Stomach (tissue), 19 donors: ENCODE measurements at places on chromosomes 16 and 17. TPM values are rescaled to one million over a fixed set of nuclear protein-coding genes. Genes with fewer than 3 reads are reported as not detected.

DNA sequence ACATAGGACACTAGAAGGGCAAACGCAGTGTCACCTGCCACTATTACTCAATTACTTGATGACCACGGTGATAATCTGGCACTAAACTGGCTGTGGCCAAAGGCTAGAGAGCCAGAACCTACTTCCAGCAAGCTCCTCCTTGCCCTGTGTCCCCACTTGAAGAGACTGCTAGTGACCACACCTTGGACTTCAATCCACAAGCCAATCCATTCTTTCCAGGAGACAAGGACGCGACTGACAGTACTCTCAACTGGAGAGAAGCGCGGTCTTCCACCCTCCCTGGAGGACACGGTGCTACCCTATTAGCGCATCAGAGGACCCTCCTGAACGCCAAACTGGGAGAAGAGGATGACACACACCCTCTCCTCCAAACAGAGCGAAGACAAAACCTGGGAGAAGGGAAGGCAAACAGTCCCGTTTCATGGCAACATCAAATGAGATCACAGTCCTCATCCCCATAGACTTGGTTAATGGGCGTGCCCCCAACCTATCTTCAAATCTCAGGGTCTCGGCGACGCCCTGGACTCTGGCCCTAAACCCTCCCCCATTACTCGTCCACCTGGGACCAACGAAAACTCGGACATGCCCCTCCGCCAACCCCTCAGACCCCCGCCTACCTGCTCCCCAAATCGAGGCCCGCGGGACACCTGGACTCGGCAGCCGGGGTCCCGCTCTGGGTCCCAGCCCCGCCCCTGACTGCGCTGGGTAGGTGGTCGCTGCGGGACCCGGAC lies 508 bp downstream of the FLCN start:
- no peak for DNase-seq

DNA sequence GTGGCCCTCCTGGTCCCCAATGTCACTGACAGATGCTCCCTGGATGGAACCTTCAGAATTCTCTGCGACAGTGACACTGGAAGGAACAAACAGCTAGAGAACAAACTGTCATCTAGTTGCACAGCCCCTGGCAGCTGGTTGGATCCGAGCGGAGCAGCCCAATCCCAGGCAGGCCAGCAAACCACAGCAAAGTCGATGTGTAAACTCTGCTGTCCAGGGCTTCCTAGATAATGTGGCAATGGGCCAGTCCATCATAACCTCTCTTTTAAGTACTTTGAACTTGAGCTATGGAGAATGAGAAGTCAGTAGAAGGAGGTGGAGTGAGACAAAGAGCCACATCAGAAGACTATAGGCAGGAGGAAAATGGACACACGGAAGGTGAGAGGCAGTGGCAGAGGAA lies 323.0 kb downstream of the CBLN1 start:
- no peak for DNase-seq

DNA sequence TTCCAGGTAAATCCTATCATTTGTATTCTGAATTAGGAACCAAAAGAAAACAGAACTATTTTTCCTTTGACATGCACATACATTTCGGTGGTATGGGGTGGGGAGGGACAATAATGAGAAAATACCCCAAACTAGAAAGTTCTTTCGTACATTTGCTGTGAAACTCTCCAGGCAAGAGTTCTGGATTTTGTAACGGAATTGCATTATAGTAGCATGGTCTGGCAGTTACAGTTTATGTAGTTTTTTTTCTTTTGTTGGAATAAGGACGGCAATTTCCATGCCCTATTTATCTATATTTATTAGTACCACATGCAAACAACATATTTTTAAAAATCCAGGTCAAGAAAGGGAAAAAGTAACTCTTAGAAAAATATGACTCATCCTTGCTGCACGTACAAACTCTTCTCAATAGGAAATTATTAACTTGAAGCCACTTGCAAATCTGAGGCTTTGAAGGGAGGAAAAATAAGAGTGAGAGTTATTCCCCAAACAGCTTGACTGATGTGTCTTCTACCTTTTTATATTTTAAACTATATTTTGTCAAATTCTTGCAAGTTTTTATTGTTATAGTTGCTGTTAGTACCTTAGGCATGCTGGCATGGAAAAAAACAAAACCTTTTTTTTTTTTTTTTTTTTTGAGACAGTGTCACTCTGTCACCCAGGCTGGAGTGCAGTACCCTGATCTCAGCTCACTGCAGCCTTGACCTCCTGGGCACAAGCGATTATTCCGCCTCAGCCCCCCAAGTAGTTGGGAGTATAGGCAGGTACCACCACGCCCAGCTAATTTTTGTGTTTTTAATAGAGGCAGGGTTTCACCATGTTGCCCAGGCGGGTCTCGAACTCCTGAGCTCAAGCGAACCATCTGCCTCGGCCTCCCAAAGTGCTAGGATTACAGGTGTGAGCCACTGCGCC lies 69.3 kb downstream of the WWP2 start:
- DNase-seq, result no peak

- no peak for DNase-seq
These were observed 5.8 kb downstream of the PRSS8 start for GRCh38 chr16:31129568-31130335.

GRCh38 chr16:89510526-89510925 lies 2.3 kb downstream of the SPG7 start:
- no peak for DNase-seq

GRCh38 chr17:57517273-57517631 lies 227.8 kb downstream of the CCDC182 start:
- no peak for DNase-seq

- DNase-seq, result peak; percentile 38
These were observed 23.3 kb downstream of the QPRT start for GRCh38 chr16:29702269-29702668.

- no peak for DNase-seq
These were observed 460 bp upstream of the HSBP1 start for GRCh38 chr16:83807327-83807709.

- peak; percentile 52 for DNase-seq
These were observed 4.8 kb upstream of the SHISA9 start for GRCh38 chr16:12896562-12896961.

DNA sequence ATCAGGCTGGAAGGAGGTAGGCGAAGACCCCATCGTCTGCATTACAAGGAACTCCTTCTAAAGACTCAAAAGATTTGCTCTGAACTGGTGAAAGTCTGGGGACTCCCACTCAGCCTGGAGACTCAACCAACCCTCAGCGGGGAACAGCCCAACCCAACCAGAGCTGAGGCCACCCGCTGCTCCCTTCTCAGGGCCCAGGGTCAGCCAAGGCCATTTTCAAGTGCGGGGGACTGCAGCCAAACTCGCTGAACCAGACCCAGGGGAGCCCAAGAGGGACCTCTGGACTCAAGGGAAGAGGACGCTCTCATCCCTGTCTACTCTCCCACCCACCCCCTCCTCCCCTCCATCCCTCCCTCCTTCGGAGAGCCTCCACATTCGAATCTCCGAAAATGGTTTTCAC lies 24.1 kb downstream of the XYLT1 start:
- DNase-seq, result no peak

DNA sequence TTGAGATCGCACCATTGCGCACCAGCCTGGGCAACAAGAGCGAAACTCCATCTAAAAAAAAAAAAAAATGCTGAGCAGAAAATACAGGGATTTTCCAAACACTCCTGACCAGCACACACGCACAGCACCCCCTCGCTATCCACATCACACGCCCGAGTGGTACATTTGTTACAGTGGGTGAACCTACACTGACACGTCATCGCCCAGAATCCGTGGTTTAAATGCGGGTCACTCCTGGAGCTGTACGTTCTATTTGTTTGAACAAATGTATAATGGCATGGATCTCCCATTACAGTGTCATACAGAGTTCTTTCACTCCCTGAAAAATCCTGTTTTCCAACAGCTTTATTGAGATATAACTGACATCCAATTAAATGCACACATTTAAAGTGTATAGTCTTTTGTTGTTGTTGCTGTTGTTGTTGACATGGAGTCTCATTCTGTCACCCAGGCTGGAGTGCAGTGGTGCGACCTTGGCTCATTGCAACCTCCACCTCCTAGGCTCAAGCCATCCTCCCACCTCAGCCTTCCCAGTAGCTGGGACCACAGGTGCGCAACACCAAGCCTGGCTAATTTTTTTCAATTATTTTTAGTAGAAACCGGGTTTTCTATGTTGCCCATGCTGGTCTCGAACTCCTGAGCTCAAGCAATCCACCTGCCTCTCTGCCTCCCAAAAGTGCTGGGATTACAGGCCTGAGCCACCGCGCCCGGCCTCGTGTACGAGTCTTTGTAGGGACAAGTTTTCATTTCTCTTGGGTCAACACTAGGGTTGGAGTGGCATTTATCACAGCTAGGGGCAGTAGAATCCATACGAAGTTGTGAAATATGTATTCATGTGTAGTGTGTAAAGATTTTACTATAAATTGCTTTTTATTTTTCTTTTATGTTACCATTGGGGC lies 4.4 kb upstream of the CARHSP1 start:
- no peak for DNase-seq

DNA sequence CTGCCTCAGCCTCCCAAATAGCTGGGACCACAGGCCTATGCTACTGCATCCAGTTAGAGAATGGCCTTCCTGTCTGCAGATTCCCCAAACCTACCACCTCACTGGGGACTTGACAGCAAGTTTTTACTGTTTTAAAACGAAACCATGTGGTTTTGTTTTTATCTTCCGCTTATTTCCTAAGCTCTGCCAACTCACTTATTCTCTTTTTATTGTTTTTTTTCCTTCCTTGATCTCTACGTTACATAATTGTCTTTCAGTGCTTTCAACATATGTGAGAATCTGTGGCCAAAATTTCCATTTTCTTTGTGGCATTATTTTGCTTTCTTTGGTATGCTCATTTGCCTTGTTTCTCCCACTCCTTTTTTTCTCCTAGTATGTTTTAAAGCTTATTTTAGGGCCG lies 14.6 kb upstream of the SLC38A7 start:
- DNase-seq, result no peak

DNA sequence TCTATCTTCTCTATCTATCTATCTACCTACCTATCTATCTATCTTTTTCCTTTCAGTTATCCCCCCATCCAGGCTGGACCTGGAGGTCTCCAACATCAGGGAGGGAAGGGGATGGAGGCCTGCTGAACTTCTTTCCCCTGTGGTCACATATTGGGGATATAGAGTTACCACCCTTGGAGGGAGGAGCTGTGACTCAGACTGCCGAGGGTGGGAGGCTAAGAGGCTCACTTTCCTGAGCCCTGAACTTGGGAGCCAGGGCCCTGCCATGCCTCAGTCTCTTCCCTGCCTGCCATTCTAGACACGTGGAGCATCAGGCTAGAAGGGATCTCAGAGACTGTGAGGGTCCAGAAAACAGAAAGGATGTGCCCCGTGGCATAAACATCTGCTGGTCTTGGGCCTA lies 8.4 kb downstream of the LRRC3C start:
- no peak for DNase-seq

- DNase-seq, result peak; percentile 88
These were observed 763 bp upstream of the ACTG1 start for GRCh38 chr17:81513372-81513752.

DNAH9 gene
- 18.3 TPM for total RNA-seq

NOB1 gene
- 76.4 TPM for total RNA-seq

KRTAP4-9 gene
- not detected for total RNA-seq

LGALS9 gene
- 71.0 TPM for total RNA-seq

UMOD gene
- not detected for total RNA-seq
